ENCODE measurements at places on chromosomes 11 and 22.
A peak's percentile ranks its signal among the peaks of the same experiment; 100 is the strongest.

DNA sequence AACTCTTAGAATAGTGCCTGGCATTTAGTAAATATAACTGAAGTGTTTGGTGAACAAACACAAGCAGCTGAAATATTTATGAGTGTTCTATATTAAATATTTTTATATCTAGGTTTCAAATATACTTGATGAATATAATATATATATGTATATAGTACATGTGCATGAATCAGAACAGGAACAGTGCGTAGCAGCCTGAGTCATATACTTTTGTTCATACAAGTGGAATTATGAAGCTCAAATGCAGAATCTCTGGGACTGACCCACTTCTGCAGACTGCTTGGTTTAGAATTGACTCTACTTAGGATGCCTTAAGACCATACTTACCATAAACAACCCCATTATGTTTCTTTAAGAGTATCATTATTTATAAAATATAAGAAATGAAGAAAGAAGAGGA, 997.8 kb upstream of the RAG2 start:
- DNase-seq: no peak

GRCh38 chr11:12818333-12819015, 144.3 kb downstream of the TEAD1 start:
- no peak for DNase-seq

DNA sequence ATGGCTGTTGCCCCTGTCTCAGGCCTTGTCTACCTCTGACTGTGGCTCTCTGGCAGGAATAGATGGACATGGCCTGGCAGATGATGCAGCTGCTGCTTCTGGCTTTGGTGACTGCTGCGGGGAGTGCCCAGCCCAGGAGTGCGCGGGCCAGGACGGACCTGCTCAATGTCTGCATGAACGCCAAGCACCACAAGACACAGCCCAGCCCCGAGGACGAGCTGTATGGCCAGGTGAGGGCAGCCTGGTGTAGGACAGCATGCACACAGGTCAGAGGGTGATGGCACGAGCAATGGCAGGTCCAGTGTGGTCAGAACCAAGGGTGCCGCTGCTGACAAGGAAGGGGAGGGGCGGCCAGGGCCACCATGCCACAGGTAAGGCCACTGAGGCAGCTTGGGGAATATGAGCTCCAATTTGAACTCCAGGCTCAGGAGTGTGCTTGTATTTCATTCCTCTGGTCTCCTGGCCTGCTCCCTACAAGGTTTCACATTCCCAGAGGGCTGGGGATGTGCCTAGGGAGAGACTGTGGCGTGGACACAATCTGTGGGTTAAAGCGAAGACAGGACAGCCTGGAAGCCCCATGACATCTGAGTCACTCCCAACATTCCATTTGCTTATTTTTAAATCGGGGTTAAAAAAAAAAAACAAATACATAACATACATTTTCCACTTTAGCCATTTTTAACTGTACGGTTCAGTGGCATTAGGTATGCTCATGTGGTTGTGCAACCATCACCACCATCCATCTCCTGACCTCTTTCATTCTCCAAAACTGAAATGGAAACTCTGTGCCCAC, 562 bp downstream of the FOLR3 start:
- no peak for DNase-seq

- no peak for DNase-seq
Measured at GRCh38 chr11:62830904-62831519, 839 bp downstream of the STX5 start.

DNA sequence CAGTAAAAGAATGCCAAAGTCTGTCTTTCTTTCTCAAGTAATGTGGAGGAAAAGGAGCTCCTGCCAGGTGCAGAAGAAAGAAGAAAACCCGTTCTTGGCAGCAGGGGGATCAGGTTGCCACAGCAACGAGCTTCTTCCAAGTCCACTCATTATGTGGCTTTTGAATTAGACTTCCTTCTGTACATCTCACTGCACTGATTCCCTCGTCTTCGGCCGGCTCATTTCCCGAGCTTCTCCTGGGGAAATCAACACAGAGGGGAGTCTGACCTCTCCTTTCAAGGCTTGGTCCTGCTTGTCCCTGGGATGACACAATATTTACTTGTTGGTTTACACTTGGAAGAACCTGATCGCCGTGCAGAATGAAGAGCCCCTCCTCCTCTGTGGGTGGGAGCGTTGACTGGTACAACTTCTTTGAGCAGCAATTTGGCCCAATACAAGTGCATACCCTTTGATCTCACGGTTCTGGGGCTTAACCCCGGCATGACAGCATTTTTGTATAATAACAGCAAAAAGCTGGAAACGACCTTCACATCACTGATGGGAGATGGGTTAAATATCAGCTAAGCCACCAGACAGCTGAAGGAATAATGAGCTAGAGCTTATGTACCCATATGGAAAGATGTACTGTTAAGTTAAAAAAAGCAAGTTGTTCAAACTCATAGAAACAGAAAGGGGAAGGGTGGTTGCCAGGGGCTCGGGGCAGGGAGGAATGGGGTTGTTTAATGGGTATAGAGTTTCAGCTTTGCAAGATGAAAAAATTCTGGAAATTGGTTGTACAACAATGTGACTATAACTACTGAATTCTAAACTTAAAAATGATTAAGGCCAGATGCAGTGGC, 35.4 kb downstream of the MCHR1 start:
- DNase-seq: no peak

DNA sequence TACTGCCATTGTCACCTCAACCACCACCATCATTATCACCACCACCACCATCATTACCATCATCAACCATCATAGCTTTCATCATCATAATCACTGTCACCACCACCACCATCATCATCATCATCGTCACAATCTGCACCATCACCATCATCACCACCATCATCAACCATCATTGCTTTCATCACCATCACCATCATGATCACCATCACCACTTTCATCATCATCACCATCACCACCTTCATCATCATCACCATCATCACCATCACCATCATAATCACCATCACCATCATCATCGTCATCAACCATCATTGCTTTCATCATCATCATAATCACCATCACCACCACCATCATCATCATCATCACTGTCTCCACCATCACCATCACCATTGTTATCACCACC, 8.7 kb upstream of the OSBPL5 start:
- no peak for DNase-seq

DNA sequence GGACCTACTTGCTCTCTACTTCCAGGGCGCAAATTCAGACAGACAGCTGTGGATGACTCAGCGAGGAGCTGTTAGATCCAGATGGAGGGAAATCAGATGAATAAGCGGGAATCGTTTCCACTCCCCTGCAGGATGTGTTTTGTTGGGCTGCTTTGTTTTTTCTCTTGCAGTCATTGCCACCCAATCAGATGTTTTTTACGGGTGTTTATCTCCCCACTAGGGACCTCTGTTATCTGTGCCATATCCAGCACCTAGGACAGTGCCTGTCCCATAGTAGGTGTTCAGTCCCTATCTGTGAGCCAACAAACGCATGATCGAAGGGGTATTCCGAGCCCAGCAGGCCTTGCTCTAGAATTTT, 51.1 kb upstream of the PARVG start:
- DNase-seq: no peak

GRCh38 chr22:22180738-22181285, 63.8 kb upstream of the VPREB1 start:
- no peak for DNase-seq

- DNase-seq: no peak
Measured at GRCh38 chr22:28179392-28179791, 260.3 kb upstream of the PITPNB start.

- DNase-seq: no peak
Measured at GRCh38 chr11:121422675-121423074, 29.4 kb upstream of the SORL1 start.

- no peak for DNase-seq
Measured at GRCh38 chr11:107705027-107705426, 6.8 kb downstream of the SLN start.

DNA sequence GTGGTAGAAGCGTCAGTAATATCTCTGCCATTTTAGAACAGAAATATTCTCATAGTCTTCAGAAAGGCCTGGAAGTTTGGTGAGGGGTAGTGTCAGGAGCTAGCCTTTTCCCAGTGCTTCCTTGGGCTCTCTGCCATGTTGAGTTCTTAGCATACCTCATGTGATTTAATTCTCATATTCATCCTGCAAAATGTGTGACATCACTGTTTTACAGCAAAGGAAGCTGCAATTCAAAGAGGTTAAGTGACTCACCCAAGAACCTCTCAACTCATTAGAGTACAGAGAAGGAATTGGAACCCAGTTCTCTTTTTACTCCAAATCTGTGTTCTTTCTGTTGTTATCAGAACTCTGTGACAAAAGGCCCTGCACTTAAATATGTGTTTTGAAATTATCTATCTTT, 72.1 kb downstream of the RNF169 start:
- no peak for DNase-seq

DNA sequence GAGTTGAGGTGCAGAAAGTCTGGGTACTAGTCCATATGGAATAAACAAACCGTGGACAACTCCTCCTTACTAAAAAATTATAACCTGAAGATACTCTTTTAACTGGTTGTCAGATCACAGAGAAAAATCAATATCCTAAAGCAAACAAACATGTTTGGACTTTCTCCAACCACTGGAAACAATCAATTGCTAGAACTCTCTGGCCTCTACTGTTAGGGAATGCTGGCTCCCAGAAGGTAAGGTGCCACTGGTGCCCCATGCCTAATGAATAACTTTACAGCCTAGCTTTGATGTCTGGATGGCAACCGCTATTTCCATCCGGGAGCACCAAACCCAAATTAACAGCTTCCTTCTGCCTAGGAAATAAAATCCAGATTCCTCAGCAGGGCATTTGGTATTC, 74.5 kb downstream of the AMBRA1 start:
- DNase-seq: no peak

DNA sequence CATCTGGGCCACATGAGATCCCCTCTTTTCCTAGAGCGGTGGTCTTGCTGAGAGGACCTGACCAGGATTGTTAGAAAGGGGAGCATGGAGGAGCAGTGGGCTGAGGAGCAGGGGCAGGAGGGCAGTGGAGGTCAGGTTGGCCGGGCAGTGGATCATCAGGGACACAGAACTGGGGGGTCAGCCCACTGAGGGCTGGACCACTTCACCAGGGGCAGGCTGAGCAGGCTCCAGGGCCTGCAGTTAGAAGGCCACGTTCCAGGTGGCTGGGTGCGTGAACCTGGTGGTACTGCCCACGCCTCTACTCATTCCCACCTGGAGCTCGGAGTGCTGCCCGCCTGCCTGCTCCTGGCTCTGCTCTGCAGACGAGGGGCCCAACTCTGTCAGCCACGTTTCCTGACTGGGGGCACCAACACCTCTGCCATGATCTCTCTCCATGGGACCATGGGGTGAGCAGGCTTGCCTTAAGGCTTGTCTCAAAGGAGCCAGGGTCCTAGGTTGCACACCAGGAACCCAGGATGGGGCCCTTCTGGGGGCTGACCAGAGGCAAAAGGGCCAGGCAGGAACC, 9.7 kb downstream of the MRGPRF start:
- no peak for DNase-seq

DNA sequence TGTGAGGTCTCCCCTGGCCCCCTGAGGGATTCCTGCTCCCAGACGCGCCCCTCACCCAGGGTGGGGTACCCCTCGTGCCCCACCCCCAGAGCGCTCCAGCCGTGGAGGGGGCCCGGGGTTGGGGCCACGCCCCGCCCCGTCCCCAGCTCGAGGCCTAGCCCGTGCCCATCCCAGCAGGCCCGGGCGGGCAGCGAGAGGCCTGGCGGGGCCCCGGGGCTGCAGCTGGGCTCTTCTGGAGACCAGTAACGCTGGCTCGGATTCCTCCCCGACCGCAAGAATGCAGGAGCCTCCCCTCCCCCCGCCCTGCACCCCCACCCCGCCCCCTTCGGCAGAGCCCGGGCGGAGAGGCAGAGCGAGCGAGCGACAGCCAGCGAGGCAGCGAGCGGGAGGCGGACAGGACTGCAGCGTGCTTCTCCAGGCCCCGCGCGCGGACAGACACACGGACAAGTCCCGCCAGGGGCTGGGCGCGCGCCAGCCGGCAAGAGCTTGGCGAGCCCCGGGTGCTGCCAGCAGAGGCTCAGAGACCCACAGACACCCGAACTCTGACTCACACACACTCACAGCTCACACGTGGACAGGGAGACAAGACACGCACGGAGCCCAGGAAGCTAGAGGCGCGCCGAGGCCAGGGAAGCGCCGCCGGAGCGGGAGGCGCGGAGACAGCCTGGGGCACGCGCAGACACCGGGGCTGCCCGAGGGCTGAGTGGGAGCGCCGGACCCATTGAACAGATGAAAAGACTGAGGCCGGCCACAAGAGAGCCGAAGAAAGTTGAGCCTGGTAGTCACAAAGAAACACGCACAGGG, 15.2 kb downstream of the BCL9L start:
- peak; percentile 83 for DNase-seq
